ENCODE measurements at places on chromosomes 1 and 21.

- DNase-seq, result no peak
Observed at GRCh38 chr1:228207381-228207810, 448 bp upstream of the OBSCN start.

GRCh38 chr1:155187456-155187891 is 13.8 kb downstream of the TRIM46 start:
- DNase-seq, result no peak

GRCh38 chr1:153922076-153922971 is 448 bp downstream of the GATAD2B start:
- no peak for DNase-seq

DNA sequence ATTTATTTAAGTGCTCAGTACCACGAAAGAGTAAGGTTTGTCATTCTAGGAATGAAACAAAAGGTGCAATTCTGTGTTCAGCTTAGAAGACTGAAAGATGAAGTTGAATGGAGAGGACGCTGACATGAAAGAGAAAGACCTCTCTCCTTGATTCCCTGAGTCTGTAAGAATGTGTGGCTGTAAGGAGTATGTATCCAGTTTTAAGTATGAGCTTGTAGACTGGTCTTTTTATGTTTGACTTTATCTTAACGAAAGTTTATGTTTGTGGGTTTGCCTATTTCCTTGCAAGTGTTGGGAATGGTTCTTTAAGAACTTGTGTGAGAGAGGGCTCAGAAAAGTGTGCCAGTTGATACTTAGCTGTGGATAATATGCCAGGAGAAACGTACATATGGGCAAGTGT is 1.4 kb downstream of the CHD1L start:
- DNase-seq, result no peak

GRCh38 chr1:93427656-93428055 is 20.3 kb upstream of the FNBP1L start:
- no peak for DNase-seq

GRCh38 chr21:15943009-15943666 is 213.4 kb downstream of the USP25 start:
- DNase-seq, result no peak

- DNase-seq, result no peak
Observed at GRCh38 chr1:198674009-198674408, 35.2 kb downstream of the PTPRC start.

GRCh38 chr1:188004849-188005248 is 1176.1 kb downstream of the PLA2G4A start:
- DNase-seq, result no peak

DNA sequence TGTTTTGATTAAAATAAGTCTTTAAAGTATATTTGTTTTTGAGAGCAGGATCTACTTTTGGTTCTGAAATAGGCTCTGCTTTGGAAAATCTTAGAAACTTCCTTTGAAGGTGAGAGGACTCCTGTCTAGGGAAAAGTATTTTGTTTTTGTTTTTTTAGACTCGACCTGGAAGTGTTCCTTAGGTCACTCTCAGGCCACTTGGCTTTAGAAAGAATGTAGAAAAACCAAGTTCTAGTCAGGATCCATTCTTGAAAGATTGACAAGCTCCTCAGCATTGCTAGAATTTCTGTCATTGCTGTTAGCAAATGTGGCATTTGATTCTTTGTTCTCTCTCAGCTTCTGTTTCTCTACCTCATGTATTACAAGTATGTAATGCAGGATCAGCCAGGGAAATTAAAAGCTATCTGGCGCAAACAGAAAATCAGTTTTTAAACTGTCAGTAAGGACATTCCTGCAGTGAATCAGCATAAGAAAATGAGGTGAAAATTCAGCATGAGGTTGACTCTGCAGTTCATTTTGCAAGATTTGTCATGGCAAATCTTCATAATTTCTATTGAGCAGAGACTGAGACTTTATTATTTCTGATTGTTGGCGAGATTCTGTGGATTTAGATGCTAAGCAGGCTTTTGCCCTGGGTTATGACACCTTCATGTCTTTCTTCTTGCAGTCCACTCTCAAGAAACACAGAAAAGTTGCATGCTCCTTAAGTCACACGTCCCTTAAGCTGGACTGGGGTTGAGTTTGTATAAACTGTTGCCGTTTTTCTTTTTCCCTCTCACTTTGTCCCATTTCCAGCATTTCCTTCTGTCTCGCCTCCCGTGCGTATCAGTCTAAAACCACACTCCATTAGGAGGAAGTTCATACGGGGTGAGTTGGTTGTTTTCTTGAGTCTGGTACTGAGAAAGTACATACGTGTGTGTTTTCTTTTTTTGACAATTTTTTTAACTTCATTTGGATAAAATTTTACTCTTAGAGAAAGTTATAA is 12.6 kb downstream of the NTPCR start:
- DNase-seq, result no peak

GRCh38 chr1:86138746-86139145 is 17.8 kb downstream of the COL24A1 start:
- DNase-seq, result no peak

GRCh38 chr1:26278303-26278702 is 1.6 kb upstream of the SH3BGRL3 start:
- DNase-seq, result no peak

DNA sequence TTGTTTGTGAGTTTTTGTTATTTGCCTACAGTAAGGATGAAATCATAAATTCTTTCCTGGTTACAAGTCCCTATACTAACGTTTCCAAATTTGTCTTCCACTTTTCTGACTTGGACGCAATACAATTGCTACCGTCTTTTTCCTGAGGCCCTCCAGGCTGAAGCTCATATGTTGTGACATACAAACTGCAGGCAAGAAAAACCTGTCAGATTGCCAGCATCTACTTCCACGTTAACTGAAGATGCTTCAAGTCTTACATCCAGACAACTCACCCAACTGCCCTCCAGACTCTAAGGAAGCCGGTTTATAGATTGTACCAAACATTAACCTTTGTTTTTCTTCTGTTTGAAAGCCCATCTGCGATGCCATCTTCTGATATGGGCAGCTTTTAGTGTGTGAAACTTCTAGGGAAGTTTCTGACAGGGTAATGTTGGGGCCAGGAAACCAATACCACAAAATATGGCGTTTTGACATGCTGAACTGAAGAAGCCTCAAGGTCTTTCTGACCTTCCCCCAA is 21.4 kb upstream of the RNF11 start:
- no peak for DNase-seq

- DNase-seq, result no peak
Observed at GRCh38 chr1:164922585-164922984, 363.6 kb downstream of the PBX1 start.

DNA sequence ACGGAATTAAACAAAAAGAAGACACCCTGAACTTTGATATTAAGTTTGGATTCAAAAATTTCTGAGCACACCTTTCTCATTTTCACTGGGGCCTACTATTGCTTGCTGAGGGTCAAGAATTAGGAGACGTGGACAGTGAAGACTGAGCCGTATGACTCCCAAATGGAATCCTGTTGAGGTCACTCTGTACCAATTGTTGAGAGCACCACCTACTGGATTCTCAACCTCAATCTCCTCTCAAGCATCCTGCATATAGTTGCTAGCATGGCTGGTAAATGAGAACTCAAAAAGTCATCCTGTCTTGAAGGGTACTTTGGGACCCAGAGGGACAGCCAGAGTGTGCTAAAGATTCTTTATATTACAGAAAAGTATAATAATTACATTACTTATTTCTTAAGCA is 20.2 kb upstream of the MTR start:
- no peak for DNase-seq

DNA sequence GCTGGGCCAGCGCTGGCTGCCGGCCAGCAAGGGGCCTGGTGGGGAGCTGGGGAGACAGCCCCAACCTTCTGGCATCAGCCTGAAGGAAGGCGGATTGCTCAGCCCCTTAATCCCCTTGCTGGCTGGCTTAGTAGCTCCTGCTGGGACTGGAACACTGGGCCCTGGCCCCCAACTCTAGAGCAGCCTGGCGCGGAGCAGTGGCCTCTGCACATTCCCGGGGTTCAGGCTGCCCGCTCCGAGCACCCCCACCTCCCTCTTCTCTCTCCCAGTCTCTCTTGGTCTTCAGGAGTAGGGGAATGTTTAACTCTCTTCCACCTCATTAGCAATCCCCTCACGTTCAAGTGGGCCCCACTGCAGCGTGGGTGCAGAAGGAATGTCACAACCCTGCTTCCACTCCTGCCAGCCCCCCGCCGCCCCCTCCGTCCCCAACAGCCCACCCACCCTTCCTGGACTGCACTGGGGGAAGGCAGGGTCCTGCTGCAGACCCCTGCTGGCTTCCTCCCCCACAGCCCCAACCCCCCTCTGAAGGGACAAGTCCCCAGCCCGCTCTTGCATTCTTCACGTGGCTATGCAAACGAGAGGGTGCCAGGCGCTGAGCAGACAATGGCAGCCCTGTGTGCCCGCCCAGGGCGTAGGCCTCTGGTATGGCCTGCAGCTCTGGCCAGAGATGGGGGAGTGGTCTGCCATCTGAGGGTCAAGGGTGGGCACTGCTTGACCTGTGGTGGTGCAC is 980 bp upstream of the CLDN19 start:
- no peak for DNase-seq

GRCh38 chr1:243455760-243456651 is 200.2 kb downstream of the SDCCAG8 start:
- no peak for DNase-seq

GRCh38 chr1:37068897-37069296 is 34.6 kb upstream of the GRIK3 start:
- DNase-seq, result no peak

DNA sequence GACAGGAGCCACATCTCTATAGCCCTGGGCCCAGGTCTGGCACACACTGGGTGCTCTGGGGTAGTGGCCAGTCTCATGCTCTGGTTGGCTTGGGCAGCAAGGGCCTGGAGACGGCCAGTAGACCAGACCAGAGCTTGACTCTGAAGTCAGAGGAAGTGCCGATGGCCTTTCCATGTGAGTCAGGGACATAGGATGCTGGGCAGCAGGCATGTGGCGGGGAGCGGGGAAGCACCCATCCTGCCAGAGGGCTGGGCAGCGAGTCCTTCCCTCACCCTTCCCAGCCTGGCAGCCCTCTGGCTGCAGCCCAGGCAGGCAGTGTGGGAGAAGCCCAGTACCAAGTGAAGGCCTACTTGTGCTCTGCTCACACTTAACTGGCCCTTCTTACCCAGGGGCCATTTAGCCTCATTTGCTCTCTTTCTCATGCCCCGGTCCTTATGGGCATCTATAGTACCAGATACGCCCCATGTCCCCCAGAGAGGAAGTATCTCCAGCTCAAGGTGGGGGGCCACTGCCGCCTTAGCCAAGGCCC is 3.3 kb downstream of the GPR153 start:
- DNase-seq, result no peak

- DNase-seq, result no peak
Observed at GRCh38 chr1:100023482-100023881, 53.7 kb downstream of the SLC35A3 start.

GRCh38 chr21:15026370-15026769 is 38.4 kb downstream of the NRIP1 start:
- DNase-seq, result no peak

DNA sequence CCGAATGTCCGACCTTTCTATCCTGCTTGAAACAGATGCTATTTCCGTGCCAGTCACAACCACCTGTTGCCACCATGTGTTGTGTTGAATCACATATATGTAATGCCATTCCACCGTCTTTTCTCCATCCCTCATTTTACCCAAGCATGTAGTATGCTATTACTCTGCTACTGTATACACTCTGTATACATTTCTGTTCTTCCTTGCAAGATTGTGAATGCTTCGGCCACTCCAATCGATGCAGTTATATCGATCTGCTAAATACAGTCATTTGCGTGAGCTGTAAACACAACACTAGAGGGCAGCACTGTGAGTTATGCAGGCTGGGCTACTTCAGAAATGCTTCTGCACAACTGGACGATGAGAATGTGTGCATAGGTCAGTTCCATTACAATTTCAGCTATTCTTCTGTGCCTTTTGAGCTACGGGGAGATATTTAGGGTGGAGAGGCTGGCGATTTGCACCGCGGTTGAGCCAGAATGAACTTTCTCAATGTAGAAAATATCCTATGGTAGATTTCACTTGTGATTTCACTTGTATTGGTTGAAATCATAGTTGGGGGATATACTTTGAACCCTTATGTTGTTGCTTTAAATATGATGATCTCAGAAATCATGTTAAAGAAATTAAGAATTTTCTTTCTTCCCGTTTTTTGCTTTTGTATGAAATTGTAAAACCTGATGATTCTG is 289.8 kb downstream of the NTNG1 start:
- DNase-seq, result no peak

GRCh38 chr1:178533121-178533946 is 20.4 kb downstream of the TEX35 start:
- no peak for DNase-seq

DNA sequence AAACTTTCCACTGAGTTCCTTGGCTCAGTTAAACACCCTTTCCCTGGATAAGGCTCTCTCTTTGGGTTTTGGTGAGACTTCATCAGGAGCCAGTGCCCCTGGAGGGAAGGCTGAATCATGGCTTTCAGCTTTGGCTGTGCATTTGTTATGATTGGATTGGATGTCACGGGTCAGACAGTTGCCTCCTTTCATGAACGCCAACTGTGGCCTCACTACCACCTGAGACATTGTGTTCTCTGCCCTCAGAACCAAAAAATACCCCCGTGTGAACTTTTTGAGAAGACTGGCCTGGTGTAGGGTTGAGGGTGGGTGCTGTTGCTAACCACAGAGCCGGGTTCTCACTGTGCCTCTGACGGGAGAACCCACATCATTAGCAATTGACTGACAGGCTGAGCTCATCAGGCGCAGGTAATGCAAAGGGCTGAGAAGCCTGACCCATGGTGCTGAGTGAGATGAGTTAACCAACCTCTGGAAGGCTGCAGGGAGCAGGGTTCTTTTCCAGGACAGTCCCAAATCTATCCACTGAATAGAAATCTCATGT is 65.6 kb downstream of the HHAT start:
- DNase-seq, result no peak

- no peak for DNase-seq
Observed at GRCh38 chr1:97943354-97943753, 22.5 kb upstream of the DPYD start.

DNA sequence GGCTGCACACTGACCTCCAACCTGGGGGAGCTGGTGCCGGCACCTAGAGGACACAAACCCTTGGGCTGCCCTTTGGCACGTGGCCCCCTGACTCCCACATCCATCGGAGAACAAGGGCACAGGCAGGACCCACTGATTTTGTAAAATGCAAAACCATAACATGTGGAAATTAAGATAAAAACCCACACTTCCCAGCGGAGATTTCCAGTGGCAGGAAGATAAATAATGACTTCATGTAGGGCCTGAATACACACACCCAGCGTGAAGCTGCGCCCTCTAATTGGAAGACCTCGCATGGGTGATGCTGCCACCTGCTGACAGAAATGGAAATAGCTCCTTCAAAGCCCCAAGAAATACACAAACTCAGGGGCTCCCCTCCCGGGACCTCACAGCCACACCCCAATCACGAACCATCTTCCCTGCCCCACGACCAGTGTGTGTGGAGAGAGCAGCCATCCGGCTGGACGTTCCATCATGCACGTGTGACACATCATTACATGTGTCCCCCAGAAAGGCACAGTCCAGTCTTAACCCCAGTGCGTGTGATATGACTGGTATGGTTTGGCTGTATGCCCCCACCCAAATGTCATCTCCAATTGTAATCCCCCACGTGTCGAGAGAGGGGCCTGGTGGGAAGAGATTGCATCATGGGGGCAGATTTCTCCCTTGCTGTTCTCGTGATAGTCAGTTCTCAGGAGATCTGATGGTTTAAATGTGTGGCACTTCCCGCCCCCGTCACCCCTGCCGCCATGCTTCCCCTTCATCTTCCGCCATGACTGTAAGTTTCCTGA is 5.7 kb upstream of the TPRG1L start:
- no peak for DNase-seq
